ENCODE measurements at places on chromosomes 13 and 19.
A peak's percentile ranks its signal among the peaks of the same experiment; 100 is the strongest.

- DNase-seq: peak; percentile 80
Observed at GRCh38 chr19:18328340-18329034, 5.6 kb upstream of the LSM4 start.

DNA sequence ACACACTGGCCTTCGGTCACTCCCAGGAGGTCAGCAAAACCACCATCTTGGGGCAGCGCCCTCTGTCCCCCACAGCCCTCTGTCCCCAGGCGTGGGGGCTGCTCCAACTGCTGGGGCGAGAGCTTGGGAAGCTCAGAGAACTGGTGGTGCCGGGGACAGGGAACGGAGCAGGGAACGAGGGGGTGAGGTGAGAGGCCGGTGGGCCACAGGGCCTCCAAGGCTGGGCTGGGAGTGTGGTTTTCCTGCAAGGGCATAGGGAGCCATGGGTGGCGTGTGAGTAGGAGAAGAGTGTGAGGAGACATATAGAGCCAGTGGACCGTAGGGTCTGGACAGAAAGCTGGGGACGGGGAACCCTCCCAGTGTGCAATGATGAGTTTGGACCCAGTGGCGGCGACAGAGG lies 34.1 kb downstream of the F2RL3 start:
- DNase-seq: no peak

- no peak for DNase-seq
Observed at GRCh38 chr19:34353546-34353945, 11.4 kb upstream of the GPI start.

GRCh38 chr13:77415253-77416071 lies 88.6 kb upstream of the MYCBP2 start:
- no peak for DNase-seq

- no peak for DNase-seq
Observed at GRCh38 chr13:92991692-92992091, 234.9 kb upstream of the GPC6 start.

DNA sequence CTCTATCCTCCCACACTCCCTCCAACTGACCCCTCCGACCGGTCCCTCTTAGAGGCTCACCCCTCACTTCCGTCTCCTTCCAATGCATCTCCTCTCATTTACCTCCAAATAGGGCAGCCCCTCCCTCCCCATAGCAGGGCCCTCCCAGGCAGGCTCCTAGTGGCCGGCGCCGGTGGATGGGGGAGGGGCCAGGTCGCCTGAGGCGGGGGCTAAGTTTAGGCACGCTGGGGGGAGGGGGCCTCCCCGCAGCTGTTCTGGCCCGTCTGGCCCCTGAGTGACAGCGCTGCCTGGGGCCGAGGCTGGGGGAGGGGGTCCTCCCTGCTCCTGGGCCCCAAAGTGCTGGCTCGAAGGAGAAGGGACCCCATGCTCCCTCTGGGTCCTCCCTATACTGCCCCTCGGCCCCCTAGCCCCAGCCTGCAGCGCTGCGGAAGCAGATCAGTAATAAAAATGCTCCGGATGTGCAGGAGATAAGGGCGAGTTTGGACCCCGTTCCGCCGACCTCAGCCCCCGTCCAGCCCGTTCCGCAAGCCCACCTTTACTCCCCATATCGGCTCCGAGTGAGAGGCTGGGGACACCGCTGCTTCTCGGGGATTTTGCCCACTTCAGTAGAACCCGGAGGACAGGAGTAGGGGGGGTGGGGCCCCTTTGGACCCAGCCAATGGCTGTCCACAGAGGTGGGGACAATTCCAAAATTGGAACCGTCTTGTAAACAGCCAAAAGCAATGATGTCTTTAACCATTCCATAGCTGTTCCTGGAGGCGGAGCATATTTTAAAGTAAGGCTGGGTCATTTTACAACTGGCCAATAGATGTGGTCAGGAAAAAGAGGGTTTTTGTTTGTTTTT lies 4.0 kb downstream of the RTN2 start:
- DNase-seq: no peak

DNA sequence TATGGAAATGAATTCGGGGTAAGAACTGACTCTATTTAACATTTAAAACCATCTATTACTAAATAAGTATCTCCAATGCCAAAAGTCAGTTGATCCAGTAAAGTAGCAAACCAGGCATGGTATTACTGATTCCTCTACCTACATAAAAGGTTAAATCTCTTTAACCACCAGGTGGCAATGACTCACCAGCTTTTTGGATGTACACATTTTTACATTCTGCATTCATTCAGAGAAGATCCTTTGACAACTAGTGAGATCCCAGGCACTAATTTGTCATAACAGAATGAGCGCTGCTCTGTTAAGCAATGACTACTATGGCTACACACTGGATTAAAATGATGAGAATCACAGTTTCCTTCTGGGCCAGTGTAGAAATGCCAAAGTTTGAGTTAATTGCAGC lies 329.8 kb upstream of the GPC6 start:
- DNase-seq: no peak

GRCh38 chr13:70206671-70207070 lies 98.4 kb upstream of the KLHL1 start:
- no peak for DNase-seq

All from activated T-cell treated with anti-CD3 and anti-CD28 coated beads, Interleukin-2, amount 50 U/mL, for 24 hours (primary cell).